Lower leg skin (tissue), 4 donors: ENCODE measurements at places on chromosomes 11 and 22. TPM values are rescaled to one million over a fixed set of nuclear protein-coding genes. Genes with fewer than 3 reads are reported as not detected.

DNA sequence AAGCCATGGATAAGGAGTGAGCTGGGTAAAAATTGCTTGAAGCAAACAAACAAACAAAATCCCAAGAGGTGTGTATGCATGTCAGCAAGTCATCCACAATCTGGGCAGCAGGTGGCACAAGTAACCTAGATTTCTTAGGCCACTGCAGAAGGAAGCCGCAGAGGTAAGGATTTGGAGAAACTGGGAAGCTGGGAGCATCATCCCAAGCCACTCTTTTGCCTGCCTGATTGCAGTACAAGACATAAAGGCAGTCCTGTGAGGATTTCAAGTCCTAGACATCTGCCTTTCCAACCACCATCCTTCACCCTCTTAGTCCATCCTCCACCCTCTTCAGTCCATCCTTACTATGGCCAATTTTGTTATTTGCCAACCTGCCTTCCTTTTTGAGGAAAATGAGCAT is 67.2 kb upstream of the BMAL1 start:
- peak; percentile 66 for DNase-seq

GRCh38 chr11:132866783-132867545 is 665.3 kb downstream of the OPCML start:
- DNase-seq = no peak

DNA sequence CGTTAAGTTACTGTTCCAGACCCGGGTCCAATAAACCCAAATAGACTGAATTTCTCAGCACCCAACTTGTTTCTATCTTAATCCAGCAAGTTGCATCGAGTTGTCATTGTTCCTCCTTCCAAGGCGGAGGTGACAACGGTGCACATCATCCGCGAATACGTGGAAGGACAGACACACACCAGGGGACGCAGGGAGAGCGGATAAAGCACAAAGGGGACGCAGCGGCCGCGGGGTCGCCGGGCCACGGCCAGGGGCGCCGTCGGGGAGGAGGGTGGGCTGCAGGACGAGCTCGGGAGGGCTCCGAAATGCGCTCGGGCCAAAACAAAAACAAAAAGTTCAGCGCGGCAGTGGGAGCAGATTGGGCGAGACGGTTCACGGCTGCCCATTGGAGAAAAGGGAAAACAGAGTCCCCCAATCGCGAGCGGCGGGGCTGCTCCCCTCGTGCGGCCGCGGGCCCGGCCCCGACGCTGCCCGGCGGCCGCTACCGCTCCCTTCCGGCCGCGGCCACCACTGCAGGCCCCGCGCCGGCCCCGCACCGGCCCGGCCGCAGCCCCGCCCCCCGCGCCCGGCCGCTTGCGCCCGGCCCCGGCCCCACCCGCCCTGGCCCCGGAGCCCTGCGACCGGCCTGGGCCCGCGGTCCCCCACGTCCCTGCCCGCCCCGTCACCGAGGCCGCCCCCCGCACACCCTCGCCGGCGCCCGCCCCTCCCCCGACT is 518 bp downstream of the KMT5B start:
- DNase-seq = peak; percentile 54

- DNase-seq = no peak
These were observed 150.9 kb upstream of the THY1 start for GRCh38 chr11:119573858-119574257.

DNA sequence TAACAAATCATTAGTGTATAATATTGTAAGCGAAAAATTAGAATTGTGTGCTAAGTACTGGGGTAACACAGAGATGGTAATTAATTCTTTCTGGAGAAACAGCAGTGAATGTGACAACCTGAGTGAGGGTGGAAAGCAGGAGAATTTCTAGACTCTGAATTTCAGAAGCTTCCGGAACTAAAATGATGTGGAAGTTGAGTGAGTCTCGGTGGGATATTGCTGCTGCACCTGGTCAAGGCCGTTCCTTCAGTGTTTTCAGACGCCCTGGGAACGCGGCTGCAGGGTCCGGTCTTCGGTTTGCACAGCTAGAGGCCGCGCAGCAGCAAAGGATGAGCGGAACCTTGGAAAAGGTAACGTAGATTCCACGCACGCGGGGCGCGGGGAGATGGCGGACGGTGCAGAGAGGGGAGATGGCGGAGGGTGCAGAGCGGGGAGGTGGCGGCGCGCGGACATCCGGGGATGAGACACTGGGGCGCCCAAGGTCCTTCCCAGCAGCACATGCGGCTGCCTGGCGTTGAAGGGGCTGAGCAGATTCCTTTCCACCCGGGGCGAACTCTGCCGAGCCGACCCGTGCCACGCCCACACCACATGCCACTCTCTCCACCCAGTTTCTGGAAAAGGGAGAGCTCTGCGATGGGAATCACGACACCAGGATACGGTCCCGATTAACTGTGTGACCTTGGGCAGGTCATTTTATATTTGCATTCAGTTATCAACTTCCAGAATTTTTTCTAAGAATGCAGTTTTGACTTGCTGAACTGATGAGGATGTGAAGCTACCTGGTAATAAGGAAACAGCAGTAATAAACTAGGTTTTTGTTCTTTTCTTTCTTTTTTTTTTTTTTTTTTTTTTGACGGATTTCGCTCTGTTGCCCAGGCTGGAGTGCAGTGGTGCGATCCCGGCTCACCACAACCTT is at the start of gene MRPL48:
TSS of gene MRPL48 (plus strand) at position 232 of the 916 bp plus-strand sequence. CDS start at position 330, 98 bp downstream.
- DNase-seq = peak; percentile 97

- DNase-seq = no peak
These were observed 69.1 kb downstream of the FCHSD2 start for GRCh38 chr11:73072935-73073481.

- DNase-seq = no peak
These were observed 314.8 kb upstream of the CADM1 start for GRCh38 chr11:115819014-115819413.

DNA sequence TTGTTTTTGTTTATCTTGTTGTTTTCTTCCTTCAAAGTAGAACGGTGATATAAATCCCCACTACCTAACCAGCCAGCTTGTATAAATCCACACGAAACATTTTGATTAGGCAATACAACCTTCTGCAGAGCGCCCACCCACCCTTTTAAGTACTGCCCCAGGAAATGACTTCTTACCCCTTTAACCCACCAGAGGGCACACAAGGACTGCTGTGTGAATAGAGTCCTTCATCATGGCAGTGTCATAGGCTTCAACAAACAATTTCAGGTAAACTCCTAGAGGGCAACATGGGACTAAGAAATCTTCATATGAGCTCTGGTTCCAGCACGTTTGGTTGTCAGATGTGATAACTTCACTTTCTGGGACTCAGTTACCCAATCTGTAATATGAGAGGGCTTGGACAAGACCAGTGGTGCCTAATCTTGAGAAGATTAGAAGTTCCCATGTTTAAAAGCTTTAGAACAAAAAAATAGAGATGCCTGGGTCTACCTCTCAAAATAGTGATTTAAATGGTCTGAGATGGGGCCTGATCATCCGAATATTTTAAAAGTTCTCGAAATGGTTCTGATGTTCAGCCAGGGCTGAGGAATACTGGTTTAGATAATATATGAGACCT is 56.1 kb downstream of the PIWIL4 start:
- peak; percentile 66 for DNase-seq

DNA sequence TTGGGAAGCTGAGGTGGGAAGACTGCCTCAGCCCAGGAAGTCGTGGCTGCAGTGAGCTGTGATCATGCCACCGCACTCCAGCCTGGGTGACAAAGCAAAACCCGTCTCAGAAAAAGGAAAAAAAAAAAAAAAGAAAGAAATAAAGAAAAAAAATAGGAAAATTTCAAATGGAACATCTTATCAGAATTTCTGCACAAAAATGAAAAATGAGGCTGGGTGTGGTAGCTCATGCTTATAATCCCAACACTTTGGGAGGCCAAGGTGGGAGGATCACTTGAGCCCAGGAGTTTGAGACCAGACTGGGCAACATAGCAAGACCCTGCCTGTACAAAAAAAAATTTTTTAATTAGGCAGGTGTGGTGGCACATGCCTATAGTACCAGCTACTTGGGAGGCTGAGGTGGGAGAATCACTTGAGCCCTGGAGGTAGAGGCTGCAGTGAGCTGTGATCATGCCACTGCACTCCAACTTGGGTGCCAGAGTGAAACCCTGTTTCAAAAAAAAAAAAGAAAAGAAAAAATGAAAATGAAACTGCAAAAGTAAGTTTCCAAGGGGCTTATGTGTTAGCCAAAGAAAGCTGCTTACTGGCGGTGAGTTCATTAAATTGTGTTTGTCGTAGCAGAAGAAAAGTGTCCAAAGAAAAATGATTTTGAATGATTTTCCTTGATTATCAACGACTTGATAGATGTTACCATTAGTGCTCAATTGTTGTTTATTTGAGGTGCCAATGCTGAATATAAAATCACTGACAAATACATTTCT is 7.5 kb upstream of the CRKL start:
- DNase-seq = no peak

GRCh38 chr11:101456812-101457211 is 127.0 kb downstream of the TRPC6 start:
- DNase-seq = no peak

- no peak for DNase-seq
These were observed 42.9 kb downstream of the MRTFA start for GRCh38 chr22:40593460-40594273.

- no peak for DNase-seq
These were observed 26.9 kb upstream of the CYB5R3 start for GRCh38 chr22:42676059-42676607.

The CHRNA10 gene
- total RNA-seq = not detected

The SEC14L6 gene
- total RNA-seq = 27.5 TPM

The ACP2 gene
- 20.2 TPM for total RNA-seq

The AMOTL1 gene
- total RNA-seq = 64.2 TPM
